ENCODE measurements at places on chromosomes 3 and 15.

GRCh38 chr3:64086479-64087252 lies 63.4 kb upstream of the PSMD6 start:
- DNase-seq: no peak

DNA sequence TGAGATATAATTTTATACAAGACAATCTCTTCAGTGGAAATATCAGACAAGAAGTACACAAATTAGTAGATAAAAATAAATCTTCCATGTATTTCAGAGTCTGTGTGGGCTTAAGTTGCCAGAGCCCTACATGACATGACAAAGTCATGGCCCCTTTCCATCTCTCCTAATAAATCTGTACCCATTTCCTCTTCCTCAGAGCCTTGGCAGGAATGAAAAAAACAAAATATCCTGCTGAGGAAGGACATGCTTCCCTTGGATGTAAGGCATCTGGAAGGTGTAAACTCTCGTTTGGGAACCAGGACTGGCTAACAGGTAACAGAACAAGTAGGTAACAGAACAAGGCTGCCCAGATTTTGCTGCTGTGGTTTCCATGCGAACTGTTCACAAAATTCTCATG lies 148.1 kb downstream of the SNRK start:
- DNase-seq: no peak

DNA sequence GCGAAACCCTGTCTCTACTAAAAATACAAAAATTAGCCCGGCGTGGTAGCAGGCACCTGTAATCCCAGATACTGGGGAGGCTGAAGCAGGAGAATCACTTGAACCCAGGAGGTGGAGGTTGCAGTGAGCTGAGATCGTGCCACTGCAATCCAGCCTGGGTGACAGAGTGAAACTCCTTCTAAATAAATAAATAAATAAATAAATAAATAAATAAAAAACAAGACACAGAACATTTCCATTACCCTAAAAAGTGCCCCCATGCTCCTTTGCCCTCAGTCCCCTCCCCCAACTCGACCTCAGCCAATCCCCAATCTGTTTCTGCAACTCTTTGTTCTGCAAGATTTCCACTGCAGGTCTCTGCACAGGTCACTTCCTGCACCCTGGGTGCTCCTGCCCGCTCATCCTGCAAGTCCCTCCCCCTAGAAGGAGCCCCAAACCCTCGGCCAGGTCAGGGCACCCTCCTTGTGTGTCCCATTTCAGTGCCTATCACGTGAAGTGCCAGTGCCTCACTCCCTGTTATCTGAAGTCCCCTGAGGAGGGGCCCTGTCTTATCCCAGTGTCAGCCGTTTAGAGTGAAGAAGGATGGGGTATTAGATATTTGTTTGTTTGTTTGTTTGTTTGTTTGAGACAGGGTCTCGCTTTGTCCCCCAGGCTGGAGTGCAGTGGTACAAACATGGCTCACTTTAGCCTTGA lies 1.1 kb downstream of the FAM240A start:
- DNase-seq: no peak

DNA sequence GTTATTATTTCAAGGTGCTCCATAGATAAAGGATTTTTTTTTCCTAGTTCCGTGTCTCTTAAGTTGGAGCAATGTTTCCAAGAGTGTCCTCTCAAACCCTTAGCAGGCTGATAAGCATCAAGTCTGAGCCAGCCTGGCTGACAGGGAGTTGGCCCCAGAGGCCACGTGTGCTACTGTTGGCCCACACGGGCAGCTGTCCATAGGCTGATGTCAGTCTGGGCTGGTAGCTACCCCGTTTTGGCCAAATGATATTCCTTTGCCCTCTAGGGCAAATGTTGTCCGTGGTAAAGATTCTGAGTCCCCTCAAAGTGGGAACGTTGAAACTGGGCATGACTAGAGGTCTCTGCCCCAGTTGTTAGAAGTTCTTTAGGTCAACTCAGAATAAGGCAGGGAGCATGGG lies 99.4 kb downstream of the FLNB start:
- no peak for DNase-seq

DNA sequence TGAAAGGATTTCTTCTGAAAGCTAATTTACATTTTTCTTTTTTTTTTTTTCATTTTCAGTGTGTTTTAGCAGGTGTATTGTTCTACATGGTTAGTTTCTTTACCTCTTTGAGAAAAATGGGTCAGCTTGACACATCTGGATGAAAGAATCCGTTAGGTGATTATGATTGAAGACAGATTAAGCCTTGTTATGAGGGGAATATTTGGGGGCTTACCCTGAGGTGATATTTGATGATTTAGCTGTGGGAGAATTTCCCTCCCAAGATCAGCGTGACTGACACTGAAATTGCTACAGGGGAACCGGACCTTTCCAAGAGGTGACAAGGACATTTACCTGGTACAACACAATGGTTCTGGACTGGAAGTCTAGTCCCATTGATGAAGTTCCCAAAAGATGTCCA lies 147.5 kb downstream of the NFKBIZ start:
- no peak for DNase-seq

Data from stimulated activated CD4-positive, alpha-beta T cell treated with anti-CD3 and anti-CD28 coated beads, Interleukin-1b, Interleukin-23, amount 100 ng/mL, for 1 hour (primary cell).